ENCODE measurements at places on chromosomes 16 and 17. TPM values are rescaled to one million over a fixed set of nuclear protein-coding genes. Genes with fewer than 3 reads are reported as not detected.

GRCh38 chr16:52597073-52597771 lies 50.3 kb upstream of the TOX3 start:
- no peak for DNase-seq

DNA sequence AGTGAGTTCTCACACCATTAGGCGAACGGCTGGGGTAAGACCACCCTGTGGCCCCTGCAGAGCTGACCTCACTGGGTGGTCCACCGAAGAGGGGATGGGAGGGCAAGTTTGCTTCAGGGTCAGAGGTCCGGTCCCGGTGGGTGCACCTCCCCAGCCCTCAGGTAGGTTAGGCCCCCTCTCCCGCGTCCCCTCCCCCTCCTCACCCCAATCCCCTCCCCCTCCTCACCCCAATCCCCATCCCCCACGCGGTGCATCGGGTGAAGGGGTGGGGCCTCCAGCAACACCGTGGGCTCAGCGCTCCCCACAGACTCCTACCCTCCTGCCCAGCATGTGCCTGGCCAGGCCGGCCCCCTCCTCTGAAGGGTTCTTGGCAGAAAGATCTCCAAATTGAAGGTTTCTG lies 13.4 kb downstream of the MCRIP1 start:
- no peak for DNase-seq

DNA sequence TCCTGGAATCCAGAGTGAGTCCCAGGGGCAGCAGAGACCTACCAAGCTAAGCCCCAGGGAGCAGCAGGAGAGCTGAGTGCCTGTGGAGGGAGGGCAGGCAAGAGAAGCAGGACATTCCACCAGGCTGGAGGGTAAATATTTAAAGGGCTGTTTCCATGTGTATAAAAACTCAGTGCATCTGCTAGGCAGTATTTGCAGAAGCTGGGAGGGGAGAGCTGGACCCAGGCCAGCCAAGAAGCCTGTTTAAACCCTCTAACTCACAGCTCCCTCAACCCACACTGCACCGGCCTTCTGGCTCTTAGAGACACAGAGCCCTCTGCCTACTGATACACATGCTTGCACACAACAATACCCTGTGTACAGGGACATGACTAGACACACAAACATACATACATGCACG lies 22.5 kb upstream of the TMEM132E start:
- DNase-seq: no peak

The ZPBP2 gene
- polyA plus RNA-seq: not detected

The CD300E gene
- not detected for polyA plus RNA-seq

- no peak for DNase-seq
Observed at GRCh38 chr16:9094011-9094846, 2.8 kb downstream of the HAPSTR1 start.

DNA sequence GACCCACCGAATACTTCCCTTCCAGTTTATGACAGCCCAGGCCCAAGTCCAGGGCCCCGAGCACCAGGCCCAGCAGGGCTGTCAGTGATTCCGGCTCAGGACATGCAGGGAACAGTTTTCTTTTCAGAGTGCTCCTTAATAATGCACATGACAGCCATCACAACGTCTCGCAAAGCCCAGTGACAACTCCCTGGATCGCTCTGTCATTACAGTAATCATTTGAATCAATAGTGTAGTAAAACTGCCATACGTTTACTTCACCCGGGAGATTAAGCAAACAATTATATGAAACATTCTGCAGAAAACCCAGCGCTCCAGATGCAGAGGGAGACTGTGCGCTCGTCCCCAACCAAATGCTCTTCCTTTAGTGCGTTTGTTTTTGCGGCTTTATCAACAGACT lies 162.6 kb upstream of the CDH13 start:
- DNase-seq: no peak

GRCh38 chr17:15078570-15078969 lies 186.6 kb downstream of the PMP22 start:
- DNase-seq: no peak

The CD300LB gene
- not detected for polyA plus RNA-seq

The KRT24 gene
- polyA plus RNA-seq: not detected

DNA sequence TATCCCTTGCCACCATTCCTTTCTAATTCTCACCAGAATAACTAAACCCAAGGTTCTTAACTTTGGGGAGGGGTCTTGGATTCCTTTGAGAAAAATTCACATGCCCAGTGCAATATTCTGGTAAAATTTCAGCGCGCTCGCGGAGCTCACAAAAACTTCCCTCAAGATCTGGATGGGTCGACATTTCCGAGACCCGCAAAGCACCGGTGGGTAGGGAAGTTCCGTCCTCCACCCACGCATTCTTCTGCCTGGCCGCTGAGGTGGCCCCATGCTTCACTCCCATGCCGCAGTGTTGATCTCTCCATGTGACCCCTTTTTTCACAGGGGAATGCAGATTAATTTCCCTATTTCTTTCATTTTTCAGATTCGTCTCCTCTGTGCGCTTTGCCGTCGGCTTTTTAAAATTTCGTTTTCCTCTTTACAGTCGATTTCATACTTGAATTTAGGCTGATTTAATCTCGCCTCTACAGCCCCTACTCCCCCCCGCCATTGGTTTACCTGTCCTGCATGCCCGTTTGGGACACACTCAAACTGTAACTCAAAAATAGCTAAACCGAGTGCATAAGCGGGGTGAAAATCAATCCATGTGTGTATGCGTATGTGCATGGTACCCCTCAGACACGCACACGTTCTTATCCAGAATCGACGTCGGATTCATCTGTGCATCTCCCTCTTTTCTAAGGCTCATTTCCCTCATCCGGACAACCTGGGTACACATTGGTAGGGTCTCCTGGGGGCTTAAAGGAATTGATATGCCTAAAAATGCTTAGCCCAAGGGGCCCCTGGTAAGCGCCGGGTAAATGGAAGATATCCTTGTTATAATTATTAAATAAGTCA lies 1.4 kb upstream of the SP6 start:
- no peak for DNase-seq

The CDR2L gene
- polyA plus RNA-seq: 30.0 TPM

- DNase-seq: no peak
Observed at GRCh38 chr16:76749780-76750375, 441.1 kb upstream of the MON1B start.

The SPATA32 gene
- polyA plus RNA-seq: 0.09 TPM

The NUPR1 gene
- 25.9 TPM for polyA plus RNA-seq

DNA sequence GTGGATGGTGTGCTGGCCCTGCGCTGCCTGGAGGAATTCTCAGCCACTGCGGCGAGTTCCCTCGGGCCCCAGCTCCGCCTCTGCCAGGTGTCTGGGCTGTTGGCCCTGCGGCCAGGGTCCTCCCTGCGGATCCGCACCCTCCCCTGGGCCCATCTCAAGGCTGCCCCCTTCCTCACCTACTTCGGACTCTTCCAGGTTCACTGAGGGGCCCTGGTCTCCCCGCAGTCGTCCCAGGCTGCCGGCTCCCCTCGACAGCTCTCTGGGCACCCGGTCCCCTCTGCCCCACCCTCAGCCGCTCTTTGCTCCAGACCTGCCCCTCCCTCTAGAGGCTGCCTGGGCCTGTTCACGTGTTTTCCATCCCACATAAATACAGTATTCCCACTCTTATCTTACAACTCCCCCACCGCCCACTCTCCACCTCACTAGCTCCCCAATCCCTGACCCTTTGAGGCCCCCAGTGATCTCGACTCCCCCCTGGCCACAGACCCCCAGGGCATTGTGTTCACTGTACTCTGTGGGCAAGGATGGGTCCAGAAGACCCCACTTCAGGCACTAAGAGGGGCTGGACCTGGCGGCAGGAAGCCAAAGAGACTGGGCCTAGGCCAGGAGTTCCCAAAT lies 1.3 kb upstream of the TNFSF13 start:
- no peak for DNase-seq

- no peak for DNase-seq
Observed at GRCh38 chr16:85056211-85056748, 28.7 kb downstream of the KIAA0513 start.

- DNase-seq: no peak
Observed at GRCh38 chr17:77369544-77369971, 228.8 kb downstream of the SEC14L1 start.

DNA sequence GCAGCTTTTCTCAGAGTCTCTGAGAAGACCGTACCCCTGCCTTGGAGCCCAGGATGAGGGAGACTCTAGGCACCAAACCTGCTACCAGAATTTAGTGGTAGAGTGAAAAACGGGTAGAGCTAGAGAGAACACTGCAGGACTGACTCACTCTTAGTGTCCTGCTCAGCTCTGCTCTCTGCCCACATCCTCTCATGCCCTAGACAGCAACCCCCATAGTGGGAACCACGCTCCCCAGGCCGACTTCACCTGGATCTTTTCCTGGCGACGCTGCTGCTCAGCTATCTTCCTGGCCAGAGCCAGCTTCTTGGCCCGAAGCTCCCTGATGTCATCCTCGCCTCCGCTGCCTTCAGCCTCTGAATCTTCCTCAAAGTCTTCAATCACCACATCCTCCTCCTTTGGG lies 26.7 kb downstream of the HIC1 start:
- DNase-seq: no peak

The KRTAP9-4 gene
- not detected for polyA plus RNA-seq

- DNase-seq: peak; percentile 67
Observed at GRCh38 chr17:17685775-17686291, 4.6 kb downstream of the RAI1 start.

DNA sequence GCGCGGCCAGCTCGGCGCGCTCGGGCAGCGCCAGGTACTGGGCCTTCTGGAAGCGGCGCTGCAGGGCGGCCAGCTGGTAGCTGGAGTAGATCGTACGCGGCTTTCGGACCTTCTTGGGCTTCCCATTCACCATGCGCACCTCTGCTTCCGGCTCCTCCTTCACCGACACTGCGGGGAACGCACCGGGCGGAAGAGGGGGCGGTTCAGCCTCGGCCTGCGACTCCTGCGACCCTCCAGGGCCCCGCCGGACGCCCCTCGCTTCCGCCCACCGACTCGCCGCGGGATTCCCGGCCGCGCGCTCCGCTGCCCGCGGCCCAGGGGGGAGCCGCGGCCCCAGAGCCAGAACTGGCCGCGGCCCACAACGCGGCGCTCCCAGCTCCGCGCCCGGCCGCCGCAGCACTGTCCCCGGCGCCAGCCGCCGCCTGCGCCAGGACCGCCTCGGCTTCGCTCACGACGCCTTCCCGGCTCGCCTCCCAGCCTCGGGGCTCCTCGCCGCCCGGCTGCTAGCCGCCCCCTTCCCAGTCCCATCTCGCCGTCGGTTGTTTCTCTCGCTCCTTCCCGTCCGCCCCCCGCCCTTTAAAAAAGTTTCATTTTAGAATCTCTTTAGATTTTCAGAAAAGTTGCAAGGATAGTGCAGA lies 1.5 kb downstream of the DLX3 start:
- DNase-seq: no peak

DNA sequence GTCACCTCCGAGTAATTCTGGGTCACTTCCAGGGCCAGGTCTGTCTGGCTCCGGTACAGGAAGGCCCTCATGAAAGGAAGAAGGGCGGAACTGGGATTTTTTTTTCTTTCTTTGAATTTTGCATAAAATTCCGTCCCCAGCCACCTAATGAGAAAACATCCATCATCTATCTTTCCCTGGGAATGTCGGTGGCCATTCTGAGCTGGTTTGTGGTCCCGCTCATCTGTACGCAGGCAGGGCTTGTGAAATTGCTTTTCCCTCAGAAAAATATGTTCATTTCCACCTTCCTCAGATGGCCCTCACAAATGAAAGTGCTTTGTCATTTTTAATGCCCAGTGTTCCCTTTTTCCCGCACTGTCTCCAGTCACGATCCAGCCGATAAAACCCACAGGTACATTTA lies 353.0 kb upstream of the ZFHX3 start:
- no peak for DNase-seq

DNA sequence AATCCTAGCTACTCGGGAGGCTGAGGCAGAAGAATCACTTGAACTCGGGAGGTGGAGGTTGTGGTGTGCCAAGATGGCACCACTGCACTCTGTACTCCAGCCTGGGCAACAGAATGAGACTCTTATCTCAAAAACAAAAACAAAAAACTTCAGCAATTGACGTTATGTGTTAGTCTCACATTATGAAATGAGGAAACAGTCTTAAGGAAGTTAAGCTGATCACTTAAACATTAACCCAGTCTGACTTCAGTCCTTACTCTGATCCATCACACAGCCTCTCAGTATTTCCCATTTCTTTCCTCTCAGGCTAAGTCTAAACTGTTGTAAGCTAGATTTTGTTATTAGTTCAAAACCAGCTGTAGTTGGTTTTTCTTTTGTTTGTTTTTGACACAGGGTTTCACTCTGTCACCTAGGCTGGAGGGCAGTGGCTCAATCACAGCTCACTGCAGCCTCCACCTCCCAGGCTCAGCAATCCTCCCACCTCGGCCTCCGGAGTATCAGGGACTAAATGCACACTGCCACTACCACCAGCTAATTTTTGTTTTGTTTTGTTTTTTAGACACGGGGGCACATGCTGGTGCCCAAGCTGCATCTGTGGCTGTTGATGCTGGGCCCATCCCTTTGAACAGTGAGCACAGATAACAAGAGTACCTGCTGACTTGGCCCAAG lies 6.3 kb downstream of the JPT1 start:
- DNase-seq: no peak

DNA sequence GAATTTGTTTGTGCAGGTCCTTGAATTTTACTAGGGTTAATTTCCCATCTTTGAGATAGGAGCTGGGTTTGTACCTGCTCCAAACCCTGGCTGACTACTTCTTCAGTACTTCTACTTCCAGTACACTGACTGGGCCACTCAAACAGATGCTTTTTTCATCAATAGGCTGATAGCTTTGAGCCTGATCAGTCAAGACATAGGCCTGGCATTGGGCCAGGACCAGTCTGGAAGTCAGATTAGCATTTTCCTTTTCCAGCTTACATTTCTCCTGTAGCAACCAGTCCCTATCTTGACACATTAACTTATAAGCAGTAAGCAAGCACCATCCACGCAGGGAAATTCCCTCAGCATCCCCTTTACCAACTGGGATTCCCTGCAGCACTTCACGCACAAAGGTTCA lies 7.5 kb upstream of the TMEM101 start:
- DNase-seq: no peak

- no peak for DNase-seq
Observed at GRCh38 chr17:43033948-43034881, 9.2 kb downstream of the RND2 start.

DNA sequence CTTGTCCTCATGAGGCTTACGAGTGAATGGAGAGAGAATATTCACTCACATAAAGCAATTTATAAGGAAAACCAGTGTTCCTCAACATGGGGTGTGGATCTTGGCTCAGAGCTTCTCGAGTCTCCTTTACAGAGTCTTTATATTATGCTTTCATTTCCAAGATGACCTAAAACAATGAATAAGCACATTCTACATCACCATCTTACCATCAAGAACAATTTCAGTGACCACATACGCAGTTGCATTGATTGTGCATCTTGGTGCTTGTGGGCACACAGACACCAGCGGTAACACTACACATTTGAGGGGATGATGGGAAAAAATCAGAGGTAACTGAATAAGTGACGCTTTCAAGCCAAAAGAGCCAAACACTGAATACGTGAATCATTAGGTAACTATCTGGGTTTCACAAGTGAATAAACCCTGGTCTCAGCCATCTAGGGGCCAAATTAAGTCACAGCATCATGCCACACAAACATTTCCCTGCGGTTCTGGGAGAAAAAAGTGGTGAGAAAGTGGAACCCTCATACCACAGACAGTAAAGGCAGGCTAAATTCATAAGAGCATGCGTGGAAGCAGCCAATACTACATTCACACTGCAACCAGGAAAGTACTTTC lies 9.4 kb downstream of the CWC25 start:
- DNase-seq: peak; percentile 72

The TAC4 gene
- not detected for polyA plus RNA-seq

The STX8 gene
- 93.6 TPM for polyA plus RNA-seq

GRCh38 chr17:4327606-4328005 lies 38.9 kb downstream of the UBE2G1 start:
- DNase-seq: peak; percentile 73

GRCh38 chr17:80129006-80129565 lies 17.8 kb downstream of the EIF4A3 start:
- DNase-seq: no peak

The CLEC18C gene
- polyA plus RNA-seq: 0.09 TPM

All from A549 (cell line).